ENCODE measurements at places on chromosomes 5 and 9.
A peak's percentile ranks its signal among the peaks of the same experiment; 100 is the strongest.

- no peak for DNase-seq
Measured at GRCh38 chr9:106060885-106061284, 366.5 kb downstream of the TMEM38B start.

DNA sequence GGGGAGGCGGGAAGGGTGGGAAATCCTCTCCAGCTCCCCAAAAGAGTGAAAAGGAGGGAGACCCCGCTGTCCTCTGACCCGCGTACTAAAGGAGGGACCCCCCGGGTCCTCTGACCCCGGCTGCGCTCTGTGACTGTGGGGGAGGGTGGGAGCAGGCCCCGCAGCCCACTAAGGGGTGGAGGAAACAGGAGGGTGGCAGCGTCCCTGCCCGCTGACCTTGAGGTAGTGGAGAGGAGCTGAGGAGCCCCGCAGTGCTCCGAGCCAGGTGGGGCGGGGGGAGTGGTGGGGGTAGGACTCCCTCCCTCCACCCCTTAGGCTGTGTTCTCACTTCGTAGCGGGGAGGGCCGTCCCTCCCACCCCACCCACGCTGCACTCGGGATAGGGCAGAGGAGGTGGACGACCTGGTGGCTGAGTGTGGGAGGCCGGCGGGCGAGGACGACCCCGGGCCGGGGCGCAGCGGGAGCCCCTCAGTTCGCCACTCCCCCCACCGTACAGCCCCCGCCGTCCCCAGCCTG is 449 bp upstream of the ADCY2 start:
- no peak for DNase-seq

DNA sequence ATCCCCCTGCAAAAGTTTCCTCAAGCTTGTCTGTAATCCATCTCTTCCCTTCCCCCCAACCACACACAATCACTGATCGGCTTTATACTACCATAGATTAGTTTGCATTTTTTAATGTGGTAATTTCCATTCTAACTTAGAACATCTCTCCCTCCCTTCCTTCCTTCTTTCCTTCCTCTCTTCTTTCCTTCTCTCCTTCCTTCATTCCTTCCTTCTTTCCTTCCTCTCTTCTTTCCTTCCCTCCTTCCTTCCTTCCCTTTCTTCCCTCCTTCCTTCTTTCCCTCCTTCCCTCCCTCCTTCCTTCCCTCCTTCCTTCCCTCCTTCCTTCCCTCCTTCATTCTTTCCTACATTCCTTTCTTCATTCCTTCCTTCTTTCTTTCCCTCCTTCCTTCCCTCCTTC is 166.2 kb upstream of the MSX2 start:
- no peak for DNase-seq

GRCh38 chr5:1291611-1292080 is 3.2 kb downstream of the TERT start:
- no peak for DNase-seq

DNA sequence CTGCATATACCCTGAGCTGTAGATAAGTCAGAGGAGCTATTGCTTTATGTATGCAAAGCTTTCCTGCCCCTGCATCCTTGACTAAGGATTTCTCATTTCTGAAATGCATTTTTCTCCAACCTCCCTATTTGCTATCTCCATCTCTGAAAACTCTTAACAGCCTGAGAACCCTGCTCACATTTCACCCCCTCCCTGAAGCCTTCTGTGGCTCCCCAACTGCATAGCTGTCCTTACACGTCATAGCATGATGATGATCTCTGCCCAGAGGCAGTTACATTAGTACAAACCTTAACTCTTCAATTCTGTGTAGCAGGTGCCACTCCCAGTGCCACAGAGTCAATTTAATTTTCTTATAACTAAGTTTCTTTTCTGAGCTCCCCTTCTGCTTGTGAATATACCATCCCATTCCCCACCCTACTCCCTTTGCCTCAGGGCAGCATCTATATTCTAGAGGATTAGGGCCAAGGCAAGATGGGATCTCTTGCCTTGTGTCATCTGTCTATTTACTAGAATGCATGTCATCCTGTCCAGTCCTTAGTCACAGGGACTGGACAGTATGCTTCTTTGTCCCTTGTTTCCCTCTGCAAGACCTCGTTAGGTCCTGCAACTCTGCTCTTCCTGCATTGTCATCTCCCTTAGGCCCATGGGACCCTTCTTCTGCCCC is 149.7 kb upstream of the SPRY4 start:
- DNase-seq = peak; percentile 66

DNA sequence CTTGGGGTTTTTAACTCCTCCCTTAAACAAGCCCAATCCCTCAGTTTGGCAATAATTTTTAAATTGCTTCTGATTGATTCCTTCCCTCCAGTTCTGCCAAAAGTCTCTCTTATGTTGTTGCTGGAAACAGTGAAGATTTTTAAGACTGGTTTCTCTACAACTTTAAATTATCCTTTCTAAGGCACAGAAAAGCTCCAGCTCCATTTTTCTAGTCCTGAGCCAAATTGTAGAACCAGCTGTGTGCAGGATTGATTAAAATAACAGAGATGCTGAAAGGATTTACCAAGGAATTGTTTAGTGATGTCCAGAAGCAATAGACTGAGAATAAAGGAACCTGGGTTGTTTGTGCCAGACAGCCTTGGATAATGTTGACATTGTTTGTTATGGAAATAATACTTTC is 111.3 kb downstream of the NUDT12 start:
- DNase-seq = no peak

- DNase-seq = no peak
Measured at GRCh38 chr5:62306323-62306895, 403 bp downstream of the KIF2A start.

GRCh38 chr9:133111808-133112662 is 9.0 kb downstream of the RALGDS start:
- DNase-seq = no peak

DNA sequence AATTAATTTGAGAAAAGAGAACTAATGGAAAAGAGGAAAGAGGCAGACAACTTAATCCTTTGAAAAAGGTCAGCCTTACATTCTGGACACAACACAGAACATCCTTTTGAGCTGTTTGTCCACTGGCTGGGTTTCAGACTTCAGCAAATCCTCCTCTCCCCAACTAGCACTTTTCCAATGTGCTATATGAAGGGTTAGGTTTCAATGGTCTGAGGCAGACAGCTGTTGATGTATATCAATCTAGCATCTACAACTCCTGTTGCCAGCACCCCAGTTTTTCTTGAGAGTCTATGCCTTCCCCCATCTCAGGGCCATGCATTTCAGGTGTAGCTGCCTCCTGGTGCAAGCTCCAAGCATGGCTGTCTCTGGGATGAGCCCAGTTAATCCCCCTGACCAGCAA is 174.2 kb downstream of the TRIM32 start:
- no peak for DNase-seq

DNA sequence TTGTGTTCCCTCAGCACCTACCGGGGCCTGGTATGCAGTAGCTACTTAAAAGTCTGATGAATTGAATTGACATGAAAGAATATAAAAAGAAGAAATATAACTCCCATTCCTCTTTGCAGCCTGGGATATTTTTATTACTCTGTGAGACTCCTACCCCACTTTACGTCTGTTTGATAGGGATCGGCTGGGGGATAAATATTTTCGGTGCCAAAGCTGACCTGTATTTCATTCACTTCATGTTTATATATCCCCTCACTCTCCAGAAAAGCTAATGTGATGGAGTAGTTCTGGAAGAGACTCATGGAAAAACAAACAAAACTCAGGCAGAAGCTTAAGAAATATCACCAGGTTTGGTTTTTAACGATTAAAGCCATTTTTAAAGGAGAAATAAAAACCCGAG is 108.2 kb upstream of the TBC1D2 start:
- DNase-seq = no peak

DNA sequence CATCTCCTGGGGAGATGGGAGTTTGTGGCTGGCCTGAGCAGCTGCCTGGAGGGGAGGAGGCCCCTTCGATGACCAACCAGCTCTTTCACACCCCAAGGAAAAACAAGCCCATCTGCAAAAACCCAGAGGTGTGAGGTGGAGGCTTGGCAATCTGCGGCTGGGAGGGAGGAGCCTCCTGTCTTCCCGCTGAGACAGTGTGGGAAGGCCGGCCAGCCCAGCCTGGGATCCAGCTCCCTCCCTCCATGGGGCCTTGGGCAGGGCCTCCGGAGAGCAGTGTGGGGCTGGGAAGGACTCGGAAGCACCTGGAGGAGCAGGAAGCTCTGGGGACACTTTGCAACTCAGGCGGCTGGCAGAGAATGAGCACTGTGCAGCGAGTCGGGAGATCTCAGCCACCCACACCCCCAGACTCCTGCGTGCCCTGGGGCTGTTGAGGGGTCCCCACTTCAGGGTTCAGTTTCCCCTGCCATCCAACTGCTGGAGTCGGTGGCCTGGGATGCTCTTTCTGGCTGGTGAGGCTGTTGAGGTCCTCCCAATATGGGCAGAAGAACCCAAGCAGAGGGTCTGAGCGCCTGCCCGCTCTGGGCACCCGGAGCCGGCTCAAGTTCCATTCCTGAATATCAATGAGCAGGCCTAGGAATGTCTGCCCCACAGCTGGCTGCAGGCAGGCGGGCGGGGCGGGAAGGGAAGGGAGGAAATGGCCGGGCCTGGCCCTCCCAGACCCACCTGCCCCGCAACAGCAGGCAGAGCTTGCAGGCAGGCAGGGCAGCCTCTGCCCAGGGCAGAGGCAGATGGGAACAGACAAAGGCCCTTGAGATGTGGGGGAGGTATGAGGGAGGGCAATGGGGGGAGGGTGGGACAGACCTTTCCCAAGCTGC is 101.1 kb downstream of the FGF18 start:
- DNase-seq = peak; percentile 62

GRCh38 chr5:96790961-96791504 is 16.7 kb downstream of the ERAP1 start:
- DNase-seq = no peak

DNA sequence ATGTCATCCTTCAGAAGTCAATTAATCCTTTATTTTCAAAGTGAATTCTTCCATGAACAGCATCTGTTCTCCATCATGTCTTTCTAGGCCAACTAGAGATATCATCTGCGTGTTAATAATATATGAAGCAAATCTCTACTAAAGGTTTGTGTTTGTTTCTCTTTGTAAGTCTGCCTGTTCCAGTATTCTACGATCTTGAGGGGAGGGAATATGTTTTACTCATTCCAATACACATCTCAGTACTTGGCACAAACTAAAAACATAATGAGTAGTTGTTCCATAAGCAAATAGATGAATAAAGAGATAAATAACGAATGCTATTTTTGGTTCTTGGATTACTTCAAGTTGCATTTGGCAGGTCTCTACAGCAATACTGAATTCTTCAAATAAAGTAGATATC is 470.7 kb upstream of the GRIN3A start:
- DNase-seq = no peak

GRCh38 chr9:35847792-35848572 is 19.0 kb downstream of the TMEM8B start:
- peak; percentile 60 for DNase-seq

DNA sequence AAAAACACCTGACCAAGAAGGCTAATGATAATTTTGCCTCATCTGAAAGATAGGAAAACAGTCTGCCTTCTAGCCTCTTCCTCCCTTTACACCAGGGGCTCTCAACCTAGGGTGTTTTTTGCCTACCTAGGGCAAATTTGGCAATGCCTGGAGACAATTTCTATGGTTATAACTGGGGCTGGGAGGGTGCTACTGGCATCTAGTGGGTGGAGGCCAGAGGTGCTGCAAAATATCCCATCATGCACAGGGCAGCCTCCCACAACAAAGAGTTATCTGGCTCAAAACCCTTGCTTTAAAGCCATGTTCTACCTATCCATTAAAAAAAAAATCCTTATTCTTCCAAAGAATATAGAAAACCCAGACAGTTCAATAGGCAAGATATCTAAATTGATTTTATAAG is 45.0 kb upstream of the NR3C1 start:
- DNase-seq = no peak

- DNase-seq = peak; percentile 55
Measured at GRCh38 chr5:123512611-123513461, 859 bp downstream of the CSNK1G3 start.

GRCh38 chr5:116564312-116564711 is 10.3 kb downstream of the SEMA6A start:
- DNase-seq = no peak

DNA sequence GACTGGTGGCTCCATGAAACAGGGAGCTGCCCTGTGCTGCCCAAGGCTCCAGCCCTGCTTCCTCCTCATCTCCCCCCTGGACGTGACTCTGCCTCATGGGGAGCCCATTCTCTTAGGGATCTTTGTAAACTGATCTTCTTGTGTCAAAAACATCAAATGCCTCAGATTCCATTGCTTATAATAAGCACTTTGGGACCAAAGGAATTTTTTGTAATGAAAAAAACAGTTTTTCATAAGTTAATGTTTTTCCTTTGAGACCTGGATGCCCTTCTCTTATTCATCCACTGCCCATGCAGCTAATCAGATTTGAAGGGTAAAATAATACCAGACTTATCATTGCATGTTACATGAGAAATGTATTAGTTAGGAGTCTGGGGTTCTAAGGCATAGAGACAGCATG is 41.7 kb downstream of the PALM2AKAP2 start:
- DNase-seq = no peak

GRCh38 chr9:93181672-93182435 is 2.1 kb upstream of the WNK2 start:
- DNase-seq = no peak

GRCh38 chr9:137607141-137607857 is 1.8 kb downstream of the ARRDC1 start:
- DNase-seq = no peak

GRCh38 chr9:116653348-116654058 is 33.6 kb upstream of the TRIM32 start:
- no peak for DNase-seq

DNA sequence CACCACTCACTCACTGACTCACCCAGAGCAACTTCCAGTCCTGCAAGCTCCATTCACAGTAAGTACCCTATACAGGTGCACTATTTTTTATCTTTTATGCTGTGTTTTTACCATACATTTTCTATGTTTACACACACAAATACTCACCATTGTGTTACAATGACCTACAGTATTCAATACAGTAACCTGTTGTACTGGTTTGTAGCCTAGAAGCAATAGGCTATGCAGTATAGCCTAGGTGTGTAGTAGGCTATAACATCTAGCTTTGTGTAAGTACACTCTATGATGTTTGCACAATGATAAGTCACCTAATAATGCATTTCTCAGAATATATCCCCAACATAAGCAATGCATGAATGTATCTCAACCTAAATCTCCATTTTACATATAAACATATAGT is 541.1 kb downstream of the NR2F1-AS1 start:
- DNase-seq = no peak

DNA sequence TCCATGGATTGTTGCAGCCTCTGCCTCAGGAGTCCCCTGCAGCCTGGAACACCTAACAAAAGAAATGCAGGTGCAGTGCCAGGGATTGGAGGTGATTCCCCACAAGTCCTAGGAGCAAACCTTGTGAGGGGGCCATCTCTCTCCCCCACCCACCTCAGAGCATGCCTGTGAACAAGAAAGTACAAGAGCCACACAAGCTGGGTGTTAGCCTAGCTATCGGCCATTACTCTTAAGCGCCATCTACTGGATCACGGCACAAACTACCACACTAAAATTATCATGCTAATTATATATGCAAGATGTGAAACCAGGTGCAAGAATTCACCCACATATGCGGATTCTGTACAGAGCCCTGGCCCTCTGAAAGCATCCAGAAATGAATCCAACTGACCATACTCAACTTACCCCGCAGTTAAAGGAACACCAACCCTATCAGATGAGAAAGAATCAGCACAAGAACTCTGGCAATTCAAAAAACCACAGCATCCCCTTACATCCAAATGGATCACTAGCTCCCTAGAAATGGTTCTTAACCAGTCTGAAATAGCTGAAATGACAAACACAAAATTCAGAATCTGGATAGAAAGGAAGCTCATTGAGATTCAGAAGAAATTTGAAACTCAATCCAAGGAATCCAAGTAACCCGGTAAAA is 16.5 kb upstream of the PRSS3 start:
- DNase-seq = peak; percentile 79

Measured in MCF 10A (cell line).